ENCODE measurements at places on chromosomes 3 and 15.

DNA sequence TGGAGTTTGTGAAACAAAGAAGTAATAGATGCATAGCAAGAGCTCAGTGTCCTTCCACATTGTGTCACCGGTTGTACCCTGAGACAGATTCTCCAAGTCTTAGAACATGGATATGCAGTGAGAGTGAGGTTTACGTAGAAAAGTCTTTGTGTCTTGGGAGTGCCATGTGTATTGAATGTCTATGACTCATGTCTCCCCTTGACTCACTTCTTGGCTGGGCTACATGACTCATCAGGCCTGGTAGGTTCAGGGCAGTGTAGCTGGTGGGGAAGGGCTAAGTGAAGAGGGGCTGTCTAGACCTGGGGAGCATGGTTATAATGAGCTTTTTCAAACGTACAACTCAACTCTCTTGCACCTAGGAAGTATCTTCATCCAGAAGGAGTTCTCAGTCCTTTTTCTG is 167.4 kb downstream of the GAP43 start:
- peak; percentile 52 for DNase-seq

DNA sequence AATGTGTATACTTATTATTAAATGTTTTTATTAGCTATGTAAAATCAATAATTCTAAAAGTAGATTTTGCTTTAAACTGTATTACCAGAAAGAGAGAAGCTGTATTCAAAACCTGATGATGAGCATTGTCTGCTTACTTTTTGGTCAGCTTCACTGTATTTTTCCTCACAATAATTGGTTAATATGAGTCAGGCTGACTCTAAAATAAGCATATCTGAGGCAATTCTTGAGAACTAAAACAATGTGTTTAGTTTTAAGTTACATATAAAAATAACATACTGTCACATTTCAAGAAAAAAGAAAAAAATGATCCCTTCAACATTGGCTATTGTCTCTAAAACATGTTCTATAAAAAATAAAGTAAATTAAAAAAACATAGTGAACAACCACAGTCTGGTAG is 66.1 kb downstream of the EPHA3 start:
- DNase-seq: no peak

- DNase-seq: no peak
Observed at GRCh38 chr3:70853161-70853944, 540.9 kb upstream of the MDFIC2 start.

- no peak for DNase-seq
Observed at GRCh38 chr3:136804813-136805212, 14.1 kb upstream of the SLC35G2 start.

DNA sequence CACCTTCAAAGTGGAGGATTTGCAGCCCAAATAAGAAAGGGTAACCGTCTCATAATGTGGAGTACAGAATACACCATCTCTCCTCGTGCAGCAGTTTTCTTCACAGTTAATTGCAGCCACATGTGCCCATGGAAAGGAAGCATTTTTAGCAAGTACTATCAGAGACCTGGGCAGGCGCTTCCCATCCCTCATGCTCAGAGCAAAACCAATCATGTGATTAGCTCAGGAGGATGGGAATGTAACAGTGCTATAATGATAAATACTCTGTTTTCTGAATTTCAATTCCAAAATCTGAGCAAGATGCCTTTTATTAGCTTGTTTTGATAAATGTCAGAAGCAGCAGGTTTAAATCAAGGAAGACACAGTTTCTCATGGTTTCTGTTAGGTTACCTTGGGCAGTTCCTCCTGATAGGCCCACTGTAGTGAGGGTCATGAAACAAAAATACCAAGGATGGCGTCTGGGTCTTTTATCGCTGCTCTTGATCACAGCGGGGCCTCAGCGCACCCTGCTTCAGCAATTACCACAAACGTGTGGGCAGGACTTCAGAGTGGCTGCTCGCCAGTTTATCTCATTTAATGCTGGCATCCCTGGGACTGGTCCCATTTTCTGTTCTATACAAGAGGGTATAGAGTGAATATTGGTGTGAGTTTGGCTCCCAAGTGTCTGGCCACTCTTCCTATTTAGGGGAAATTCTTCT is 92.6 kb upstream of the VGLL4 start:
- no peak for DNase-seq

All from T1000 (cell line).